Epithelial cell of esophagus (primary cell): ENCODE measurements at places on chromosomes 13 and 19.

- peak; percentile 77 for DNase-seq
These were observed 50.5 kb downstream of the SLITRK1 start for GRCh38 chr13:83831796-83832195.

DNA sequence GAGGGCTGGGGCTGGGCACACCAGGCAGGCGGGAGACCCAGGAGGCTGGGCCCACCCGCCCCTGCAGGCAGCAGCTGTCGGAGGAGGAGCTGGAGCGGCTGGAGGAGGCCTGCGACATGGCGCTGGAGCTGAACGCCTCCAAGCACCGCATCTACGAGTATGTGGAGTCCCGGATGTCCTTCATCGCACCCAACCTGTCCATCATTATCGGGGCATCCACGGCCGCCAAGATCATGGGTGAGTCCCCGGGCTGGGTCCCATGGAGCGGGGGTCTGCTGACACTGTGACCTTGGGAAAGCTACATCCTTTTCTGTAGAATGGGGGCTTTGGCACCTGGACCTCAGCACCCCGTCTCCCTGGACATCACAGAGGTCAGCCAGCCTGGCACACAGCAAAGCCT lies 8.1 kb downstream of the PRPF31 start:
- DNase-seq: no peak

GRCh38 chr13:95368998-95369397 lies 67.7 kb upstream of the ABCC4 start:
- DNase-seq: no peak

- DNase-seq: no peak
These were observed 27.1 kb downstream of the EXOSC8 start for GRCh38 chr13:37027639-37028038.

GRCh38 chr13:27952876-27953675 lies 16.0 kb downstream of the CDX2 start:
- no peak for DNase-seq

- DNase-seq: no peak
These were observed 43.9 kb downstream of the RAP2A start for GRCh38 chr13:97477844-97478243.

DNA sequence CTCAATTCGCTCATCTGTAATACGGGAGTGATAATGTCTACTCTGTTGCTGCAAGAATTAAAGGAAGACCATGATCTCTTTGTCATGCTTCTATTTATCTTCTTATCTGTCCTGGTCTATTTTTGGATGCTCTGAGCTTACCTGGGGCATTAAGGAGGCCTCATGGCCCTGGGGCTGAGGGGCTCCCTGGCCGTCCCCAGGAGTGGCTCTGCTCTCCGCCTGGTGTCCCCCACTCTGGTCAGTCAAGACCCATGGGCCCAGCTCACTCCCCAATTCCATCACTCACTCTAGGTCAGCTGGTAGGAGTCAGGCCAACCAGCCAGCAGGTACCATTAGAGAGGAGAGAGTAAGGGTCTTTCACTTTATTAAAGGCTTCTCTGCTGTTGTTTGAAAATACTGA lies 1.1 kb upstream of the CHST8 start:
- DNase-seq: no peak

- no peak for DNase-seq
These were observed 19.1 kb upstream of the AKAP8 start for GRCh38 chr19:15398501-15399233.

- no peak for DNase-seq
These were observed 113.3 kb downstream of the LMO7 start for GRCh38 chr13:75749407-75749806.

DNA sequence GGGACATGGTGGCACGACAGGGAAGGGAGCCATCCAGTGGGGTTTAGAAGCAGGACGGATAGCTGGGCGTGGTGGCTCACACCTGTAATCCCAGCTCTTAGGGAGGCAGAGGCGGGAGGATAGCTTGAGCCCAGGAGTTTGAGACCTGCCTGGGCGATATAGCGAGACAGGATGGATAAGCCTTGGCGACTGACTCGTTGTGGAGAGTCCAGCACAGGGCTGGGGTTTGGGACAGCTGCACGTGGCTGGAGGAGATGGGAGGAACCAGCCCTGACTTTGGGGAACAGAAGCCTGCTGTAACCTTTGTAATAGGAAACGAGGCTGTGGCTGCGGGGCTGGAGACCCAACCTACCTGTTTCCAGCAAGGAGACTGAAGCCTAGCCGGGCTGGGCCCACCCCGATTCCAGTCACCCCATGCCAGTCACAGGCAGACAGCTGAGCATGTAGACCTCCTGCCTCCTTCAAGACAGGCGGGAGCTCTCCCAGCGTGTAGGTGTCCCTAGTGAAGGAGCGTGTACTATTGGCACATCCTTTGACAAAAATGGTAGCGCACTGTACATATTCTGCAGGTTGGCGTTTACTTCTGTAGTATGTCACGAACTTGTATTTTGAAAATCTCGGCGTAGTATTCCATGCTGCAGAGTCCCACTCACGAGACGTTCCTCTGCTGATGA lies 8.0 kb downstream of the LENG1 start:
- DNase-seq: no peak

DNA sequence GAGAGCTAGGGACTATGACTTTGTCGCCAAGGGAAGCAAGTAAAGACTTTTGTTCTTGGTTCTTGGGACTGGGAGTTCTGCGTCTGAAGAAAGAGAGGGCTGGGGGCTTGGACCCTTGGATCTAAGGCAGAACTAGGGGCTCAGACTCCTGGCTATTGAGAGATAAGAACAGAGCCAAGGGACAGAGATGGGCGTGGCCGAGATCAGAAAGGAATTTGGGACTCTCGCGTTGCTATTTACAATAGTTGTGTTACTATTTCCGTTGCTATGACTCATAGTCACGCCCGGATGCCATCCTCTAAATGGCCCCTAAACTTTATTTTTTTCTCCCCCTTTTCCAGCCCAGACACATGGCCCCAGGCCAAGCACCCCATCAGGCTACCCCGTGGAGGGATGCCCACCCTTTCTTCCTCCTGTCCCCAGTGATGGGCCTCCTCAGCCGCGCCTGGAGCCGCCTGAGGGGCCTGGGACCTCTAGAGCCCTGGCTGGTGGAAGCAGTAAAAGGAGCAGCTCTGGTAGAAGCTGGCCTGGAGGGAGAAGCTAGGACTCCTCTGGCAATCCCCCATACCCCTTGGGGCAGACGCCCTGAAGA lies 759 bp downstream of the PPP1R15A start:
- peak; percentile 93 for DNase-seq

DNA sequence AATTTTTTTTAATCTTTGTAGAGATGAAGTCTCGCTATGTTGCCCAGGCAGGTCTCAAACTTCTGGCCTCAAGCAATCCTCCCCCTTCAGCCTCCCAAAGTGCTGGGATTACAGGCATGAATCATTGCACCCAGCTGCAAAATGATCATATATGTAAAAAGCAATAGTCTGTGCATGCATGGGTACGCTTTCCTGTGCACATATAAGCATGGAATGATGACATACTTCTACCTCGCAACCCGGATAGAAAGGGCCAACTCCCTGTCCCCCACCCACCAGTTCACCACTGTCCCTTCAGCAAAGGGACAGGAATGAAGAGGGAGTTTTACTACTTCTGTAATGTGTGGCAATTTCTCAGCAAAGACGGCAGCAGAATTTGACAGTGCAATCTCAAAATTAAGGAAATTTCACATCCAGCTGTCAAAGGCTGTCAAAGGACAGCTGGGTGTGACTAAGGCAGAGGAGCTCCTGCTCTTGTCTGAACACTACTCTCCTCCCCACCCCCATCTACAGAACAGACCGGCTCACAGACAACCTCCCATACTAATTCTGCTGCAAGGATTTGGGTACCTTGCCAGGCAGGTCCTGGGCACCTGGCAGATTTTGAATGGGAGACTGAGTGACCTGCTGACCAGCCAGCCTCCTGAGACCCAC lies 95.6 kb downstream of the TSHZ3 start:
- DNase-seq: peak; percentile 56

DNA sequence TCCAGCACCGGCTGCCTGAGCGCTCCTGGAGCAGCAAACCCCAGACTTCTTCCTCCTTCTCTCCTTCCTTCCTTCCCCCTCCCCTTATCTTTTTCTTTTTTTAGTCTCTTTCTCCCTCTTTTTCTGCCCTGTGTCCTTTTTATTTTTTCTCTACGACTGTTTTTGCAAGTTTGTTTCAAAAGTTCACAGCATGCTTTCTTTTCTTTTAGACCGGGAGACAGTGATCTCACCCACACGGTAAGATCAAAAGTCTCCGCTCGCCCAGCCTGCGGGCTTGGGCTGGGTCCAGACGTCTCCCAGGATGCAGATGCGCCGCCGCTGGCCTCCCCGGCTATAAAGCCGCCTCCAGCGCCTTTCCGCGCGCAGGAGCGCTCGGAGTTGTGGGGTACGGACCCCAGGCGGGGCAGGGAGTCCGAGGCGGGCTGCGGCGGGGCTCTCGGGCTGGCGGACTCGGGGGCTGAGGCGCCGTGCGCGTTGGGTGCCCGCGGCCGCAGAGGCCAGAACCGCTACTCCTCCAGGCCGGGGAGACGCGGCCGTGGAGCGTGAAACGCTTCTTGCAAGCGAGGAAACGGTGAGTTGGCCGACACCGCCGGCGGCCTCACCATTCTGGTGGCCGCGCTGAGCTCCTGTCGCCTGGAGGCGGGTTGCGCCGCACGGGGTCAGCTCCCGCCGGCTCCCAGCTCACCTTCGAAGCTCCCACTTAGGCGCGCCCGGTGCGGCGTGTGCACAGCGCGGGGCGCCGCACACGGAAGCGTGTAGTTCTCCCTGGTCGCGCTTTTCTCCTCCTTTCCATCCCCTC lies 2.0 kb upstream of the TSHZ3 start:
- peak; percentile 79 for DNase-seq

- no peak for DNase-seq
These were observed 108.4 kb upstream of the CLDN10 start for GRCh38 chr13:95444006-95444730.

GRCh38 chr19:48539503-48540096 lies 12.4 kb upstream of the SULT2B1 start:
- DNase-seq: peak; percentile 82

DNA sequence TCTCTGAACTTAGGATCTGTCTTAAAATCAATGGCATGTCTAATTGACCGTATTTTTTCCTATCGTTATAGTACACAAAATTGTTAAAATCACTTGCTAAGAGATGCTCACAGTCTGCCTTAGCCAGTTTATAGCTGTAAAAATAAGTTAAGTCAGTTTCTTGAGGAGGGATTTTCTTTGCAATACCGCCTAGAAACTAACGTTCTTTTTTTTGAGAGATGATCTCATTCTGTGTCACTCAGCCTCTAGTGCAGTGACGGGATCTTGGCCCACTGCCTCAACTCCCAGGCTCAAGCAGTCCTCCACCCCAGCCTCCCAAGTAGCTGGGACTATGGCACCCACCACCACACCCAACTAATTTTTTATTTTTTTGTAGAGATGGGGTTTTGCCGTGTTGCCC lies 4.4 kb downstream of the CKAP2 start:
- peak; percentile 84 for DNase-seq

- DNase-seq: no peak
These were observed 6.8 kb upstream of the UBE2L5 start for GRCh38 chr13:30415430-30416030.

- peak; percentile 77 for DNase-seq
These were observed 20.5 kb upstream of the IGFL1 start for GRCh38 chr19:46209051-46209450.
